ENCODE measurements at places on chromosomes 3 and 15.

GRCh38 chr15:77186594-77187011, 115.7 kb upstream of the TSPAN3 start:
- DNase-seq, result peak; percentile 34

DNA sequence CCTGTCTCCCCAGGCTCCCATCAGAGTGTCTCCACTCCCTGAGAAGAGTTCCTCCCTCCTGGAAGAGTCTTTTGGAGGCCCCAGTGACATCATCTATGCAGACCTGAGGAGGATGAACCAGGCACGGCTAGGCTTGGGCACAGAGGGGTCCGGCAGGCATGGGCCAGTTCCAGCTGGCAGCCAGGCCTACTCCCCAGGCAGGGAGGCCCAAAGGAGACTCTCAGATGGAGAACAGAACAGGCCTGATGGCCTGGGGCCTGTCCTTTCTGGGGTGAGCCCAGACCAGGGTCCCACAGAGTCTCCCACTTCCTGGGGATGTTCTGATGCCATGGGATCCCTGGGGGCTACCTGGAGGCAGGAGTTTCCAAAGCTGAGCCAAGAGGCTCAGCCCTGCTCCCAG, 8.5 kb downstream of the SH2D7 start:
- DNase-seq, result no peak

- DNase-seq, result no peak
Measured at GRCh38 chr3:10338591-10339353, 17.9 kb upstream of the SEC13 start.

DNA sequence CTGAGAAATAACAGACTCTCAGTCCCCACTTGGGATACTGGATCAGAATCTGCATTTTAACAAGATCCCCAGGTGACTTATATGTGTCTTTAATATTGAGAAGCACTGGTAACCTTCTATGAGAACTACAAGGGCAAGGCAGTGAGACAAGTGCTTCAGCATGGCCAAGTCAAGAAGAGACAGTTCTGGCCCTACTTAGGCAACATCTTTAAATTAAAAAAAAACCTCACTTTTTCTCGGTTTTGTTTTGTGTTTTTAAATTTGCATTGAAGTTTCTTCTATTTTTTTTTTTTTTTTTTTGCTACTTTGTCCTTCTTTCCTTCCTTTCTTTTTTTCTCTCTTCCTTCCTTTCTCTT, 42.5 kb upstream of the SPTSSB start:
- DNase-seq, result no peak

GRCh38 chr3:123337948-123338619, 110.8 kb downstream of the ADCY5 start:
- no peak for DNase-seq

- no peak for DNase-seq
Measured at GRCh38 chr15:76203346-76204108, 107.7 kb downstream of the ETFA start.

- DNase-seq, result no peak
Measured at GRCh38 chr3:171867981-171868380, 24.8 kb downstream of the TMEM212 start.

GRCh38 chr3:181311186-181311585, 321.6 kb upstream of the DNAJC19 start:
- no peak for DNase-seq

- no peak for DNase-seq
Measured at GRCh38 chr3:30457726-30458125, 148.7 kb upstream of the TGFBR2 start.

DNA sequence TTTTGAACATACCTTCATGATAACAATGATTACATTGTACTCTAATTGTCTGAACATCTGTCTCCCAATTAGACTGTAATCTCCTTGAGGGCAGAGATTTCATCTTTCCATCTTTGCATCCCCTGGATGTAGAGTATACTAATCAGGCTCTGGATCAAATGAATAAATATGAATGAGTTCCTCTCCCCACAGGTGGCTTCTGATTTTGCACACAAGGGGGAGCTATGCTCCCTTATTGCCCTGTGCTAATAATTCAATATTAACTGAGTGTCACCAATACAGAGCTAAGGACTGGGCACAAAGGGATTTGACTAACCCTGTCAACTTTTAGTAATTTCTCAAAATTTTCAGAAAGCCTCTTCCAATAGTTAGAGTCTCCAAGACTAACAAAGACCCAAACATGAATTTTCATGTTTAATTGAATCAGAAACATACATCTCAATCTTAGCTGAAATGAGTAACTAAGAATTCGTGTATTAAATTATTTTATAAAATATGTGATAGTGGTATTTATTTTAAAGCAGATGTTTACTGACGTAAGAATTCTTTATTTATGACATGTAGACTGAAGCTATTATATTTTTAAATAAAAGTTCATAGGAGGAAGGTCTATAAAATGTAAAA, 3.0 kb downstream of the DUOXA1 start:
- no peak for DNase-seq

GRCh38 chr3:17831366-17831765, 88.9 kb upstream of the TBC1D5 start:
- no peak for DNase-seq

- DNase-seq, result no peak
Measured at GRCh38 chr15:91864664-91865063, 11.2 kb downstream of the SLCO3A1 start.

GRCh38 chr15:78389322-78389721, 48.7 kb upstream of the IREB2 start:
- no peak for DNase-seq

Data from NCI-H2081 (cell line).